NCI-H2227 treated with DMSO at 0.1 percent for 48 hours (cell line): ENCODE measurements at places on chromosomes 7 and 10.

DNA sequence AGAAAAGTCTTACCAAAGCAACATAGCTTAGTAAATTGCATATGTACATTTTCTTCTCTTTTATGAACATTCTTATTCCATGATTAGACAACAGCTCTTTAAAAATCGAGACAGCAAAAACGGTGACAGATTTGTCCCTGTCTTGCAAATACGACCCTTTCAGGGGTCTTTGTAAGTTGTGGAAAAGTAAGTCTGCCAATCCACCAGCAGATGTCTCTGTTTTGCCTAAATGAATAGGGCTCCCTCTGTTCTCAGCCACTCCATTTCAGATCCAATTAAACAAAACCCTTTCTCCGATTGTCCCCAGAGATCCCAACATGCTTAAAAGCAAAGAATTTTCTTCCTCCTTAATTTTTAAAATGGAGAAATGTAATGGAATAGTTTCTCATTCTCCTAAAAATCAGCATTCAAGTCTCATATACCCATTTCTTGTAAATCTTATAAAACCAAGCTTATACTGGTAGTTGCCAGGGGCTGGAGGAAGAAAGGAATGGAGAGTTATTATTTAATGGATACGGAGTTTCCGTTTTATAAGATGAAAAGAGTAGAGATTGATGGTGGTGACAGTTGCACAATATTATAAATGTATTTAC lies 61.0 kb upstream of the NFE2L3 start:
- DNase-seq: peak; percentile 59

DNA sequence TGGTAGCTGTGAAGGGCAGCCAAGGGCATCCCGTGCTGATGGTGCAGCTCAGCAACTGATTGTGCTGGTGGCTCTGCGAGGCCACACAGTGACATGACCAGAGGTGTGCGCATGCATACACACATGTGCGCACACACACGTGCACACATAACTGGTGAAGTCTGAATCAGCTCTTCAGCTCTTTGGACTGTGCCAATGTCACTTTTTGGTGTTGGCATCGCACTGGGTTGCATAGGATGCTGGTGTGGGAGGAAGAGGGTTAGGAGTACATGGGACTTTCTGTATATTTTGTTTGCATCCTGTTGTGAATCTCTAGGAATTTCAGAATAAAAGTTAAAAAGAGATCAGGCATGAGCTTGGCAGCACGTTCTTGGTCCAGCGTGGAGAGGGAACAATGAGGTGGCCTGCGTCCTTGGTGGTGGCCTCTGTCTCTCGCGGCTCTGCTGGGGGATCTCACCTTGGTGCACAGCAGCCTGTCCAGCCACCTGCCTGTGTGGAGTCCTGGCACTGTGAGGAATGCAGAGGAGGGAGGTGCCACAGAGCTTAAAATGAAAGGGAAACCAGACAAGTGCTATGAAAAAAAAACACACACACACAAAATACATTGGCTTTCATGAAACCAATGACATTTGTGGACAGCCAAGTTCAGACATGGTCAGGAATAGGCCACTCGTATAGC lies 124.0 kb downstream of the TRRAP start:
- DNase-seq: no peak

GRCh38 chr10:86389441-86390193 lies 23.0 kb upstream of the GRID1 start:
- DNase-seq: no peak

DNA sequence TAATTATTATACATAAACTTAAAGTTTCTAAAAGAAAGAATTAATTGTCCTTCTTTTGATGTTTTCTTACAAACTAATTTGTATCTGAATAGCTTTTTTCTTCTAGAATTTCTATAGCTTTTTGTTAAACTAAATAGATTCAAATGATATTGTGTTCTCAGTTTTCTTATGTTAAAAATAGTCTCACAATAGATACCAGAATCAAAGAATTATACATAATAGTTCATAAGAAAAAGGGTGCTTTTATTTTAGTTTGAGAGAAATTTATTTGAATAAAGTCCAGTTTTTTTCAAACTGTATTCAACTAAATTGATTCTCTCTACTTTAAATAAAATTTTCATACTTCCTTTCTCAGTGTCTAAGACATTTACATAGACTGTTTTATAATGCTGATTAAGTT lies 274.8 kb downstream of the SEMA3D start:
- no peak for DNase-seq

GRCh38 chr7:3033581-3033980 lies 10.1 kb downstream of the CARD11 start:
- DNase-seq: no peak

DNA sequence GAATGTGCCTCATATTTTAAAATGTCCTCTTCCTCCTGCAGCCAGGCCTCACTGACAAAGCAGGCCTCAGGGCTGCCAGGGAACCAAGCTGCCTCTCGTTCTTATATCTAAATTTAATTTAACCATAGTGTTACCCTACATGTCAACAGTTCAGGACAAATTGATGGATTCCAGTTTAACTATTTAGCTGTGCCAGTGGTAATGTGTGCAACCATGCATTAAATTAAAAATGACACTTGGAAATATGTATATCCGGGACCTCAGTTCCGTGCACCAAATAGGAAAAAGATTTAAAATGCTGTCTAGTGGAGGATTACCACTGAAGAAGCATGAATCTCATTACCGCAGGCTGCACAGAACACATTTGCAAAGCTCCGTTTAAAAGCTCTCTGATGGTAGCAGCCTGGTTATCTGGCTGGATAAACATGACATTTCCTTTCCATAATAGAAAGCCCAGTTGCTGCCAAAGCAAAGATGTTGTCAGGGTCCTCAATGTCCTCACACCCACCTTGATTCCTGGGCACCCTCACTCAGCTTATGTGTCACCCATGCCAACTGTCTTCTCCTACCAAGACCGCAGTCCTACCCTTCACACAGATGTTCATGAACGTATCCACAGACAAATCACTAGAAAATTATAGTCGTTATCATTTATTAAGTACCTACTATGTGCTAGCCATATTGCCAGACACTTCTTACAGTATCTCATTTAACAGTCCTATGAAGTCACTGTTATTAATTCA lies 73.3 kb upstream of the FRMD4A start:
- DNase-seq: no peak

DNA sequence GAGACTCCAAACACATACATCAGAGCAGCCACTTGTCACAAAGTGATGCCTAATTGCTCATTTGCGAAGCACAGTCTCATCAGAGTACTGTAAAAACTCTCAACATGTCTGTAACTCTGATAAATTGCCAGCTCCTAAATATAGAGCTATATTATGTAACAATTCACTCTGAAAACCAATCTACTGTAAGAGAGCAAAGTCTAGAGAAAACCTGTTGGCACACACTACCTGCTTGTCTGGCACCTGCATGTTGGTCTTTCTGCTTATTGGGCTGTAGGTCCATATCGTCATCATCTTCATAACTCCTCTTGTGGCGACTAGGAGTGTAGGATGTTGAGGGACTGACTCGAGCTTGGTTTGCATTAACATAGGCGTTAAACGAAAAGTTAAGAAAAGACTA lies 19.8 kb downstream of the MCMBP start:
- no peak for DNase-seq

GRCh38 chr10:62437696-62438095 lies 63.5 kb downstream of the ZNF365 start:
- peak; percentile 1 for DNase-seq

- no peak for DNase-seq
These were observed 5.7 kb downstream of the HOXA5 start for GRCh38 chr7:27137640-27138315.

- DNase-seq: no peak
These were observed 304.9 kb upstream of the KAT6B start for GRCh38 chr10:74521526-74521925.

- DNase-seq: peak; percentile 1
These were observed at the start of gene FUOM for GRCh38 chr10:133357285-133358161. Gene FUOM (minus strand): TSS chr10:133358019. CDS start chr10:133358007, 12 bp downstream.

- DNase-seq: no peak
These were observed 18.9 kb downstream of the ATP6V1F start for GRCh38 chr7:128881458-128882125.

GRCh38 chr10:29657719-29658274 lies 23.0 kb upstream of the SVIL start:
- DNase-seq: no peak

- DNase-seq: no peak
These were observed 46.3 kb downstream of the PDSS1 start for GRCh38 chr10:26743841-26744240.

GRCh38 chr7:74325210-74325565 lies 36.0 kb downstream of the CLIP2 start:
- DNase-seq: no peak

GRCh38 chr10:128005858-128006257 lies 99.0 kb downstream of the PTPRE start:
- no peak for DNase-seq

DNA sequence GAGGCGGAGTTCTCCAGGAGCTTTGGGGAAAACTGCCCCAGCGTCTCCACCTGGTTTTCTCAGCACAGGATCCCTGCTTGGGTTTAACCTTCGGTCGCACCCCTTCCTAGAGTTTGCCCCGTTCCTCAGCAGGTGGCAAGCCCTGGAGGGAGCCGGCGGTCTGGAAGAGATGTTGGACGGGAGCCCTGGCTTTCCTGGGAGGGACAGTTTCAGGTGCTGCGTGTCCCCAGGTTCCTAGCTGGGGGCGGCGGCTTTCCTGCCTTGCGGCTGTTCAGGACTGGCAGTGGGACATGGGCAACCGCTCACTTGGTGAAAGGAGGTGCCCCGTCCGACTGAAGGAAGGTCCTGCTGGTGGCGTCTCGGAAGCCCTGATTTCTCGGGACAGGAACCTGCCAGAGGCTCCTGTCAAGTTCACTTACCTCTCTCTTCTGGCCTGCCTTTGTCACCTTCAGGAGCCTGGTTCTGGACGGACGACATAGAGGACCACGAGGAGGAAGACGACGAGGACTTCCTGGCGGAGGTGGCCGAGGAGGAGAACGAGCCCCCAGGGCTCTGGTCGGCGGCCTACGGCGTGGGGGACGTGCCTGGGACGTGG lies 14.8 kb downstream of the ZNF316 start:
- no peak for DNase-seq

- no peak for DNase-seq
These were observed 90.1 kb downstream of the SNX10 start for GRCh38 chr7:26381476-26382353.

DNA sequence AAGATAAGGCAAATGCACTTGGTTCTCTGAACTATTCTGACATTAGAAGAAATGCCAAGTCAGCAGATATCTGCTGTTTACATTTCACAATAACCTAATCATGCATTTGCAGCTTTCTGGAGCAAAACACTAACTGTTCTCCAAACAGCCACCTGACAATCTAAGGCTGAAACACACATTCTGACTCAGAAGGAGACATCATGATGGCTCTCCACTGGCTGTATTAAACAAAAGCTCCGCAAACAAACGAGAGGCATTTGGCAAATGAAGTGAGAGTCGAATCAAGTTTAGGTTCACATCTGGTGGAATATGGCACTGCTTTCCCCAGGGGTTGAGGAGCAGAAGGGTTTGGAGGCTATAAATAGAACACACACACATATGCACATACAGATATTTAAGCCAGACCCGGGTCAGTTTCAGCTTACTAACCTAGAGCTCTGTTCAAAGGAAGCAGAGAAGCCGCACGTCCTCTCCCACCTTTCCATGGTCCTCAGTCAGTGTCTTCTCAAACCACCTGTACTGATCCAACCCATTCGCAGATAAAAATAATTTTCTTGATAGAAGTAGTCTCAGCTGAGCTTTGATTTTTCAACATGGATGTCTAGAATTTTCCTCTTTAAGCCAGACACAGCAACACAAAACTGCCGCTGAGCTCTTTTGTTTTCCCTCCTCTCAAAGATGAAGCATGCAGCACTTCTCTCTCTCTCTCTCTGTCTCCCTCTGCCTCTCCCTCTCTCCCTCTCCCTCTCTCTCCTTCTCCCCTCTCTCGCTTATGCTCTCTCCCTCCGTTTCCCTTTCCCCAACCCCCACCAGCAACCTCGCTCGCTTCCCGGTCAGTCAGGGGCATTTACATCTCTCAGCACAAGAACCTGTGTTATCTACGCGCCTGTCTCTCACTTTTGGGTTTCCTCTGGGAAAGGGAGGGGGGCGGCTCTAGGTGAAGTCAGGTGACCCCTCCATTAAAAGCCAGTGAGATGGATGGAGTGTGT lies 682.8 kb downstream of the MAGI2 start:
- DNase-seq: peak; percentile 57

GRCh38 chr10:43892062-43892770 lies 243.5 kb upstream of the ZNF32 start:
- no peak for DNase-seq
